BJ (cell line): ENCODE measurements at places on chromosomes 3 and 15.
A peak's percentile ranks its signal among the peaks of the same experiment; 100 is the strongest.

DNA sequence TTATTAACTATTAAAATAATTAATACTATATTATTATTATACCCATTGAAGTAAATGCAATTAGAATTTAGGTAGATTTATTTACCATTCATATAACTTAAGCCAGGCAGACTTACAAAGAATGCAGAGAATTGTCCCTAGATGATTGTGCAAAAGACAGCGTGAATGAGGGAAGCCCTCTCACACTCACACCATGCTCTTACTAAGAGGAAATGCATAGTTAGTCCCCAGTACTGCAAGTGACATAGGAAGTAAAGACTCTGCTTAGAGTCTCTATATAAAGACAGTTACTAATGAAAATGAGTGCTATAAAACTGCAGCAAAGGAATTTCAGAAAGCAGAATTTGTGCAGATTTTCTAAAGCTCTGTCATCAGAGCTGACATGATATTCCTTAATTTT, 270.4 kb downstream of the ZBBX start:
- no peak for DNase-seq

DNA sequence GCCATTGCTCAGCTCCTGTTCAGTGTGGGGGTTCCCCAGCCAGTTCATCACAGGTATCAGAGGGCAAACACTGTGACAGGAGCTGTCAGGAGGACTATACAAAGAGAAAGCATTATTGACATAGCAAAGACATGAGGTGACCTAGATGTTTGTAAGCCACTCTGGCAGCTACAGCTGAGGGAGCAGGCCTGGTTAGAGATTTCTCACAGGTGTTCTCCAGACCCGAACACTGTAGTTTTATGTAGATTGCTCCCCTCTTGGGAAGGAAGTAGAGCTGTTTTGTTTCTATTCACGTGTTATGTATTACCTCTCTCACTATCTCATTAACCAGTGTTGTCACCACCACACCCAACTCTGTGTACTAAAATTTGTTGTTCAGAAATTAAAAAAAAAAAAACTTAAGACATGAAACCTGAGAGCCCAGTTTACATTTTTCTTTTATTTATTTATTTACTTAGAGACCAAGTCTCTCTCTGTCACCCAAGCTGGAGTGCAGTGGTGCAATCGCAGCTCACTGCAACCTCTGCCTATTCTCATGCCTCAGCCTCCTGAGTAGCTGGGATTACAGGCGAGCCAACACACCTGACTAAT, 123.7 kb downstream of the RBPMS2 start:
- no peak for DNase-seq

DNA sequence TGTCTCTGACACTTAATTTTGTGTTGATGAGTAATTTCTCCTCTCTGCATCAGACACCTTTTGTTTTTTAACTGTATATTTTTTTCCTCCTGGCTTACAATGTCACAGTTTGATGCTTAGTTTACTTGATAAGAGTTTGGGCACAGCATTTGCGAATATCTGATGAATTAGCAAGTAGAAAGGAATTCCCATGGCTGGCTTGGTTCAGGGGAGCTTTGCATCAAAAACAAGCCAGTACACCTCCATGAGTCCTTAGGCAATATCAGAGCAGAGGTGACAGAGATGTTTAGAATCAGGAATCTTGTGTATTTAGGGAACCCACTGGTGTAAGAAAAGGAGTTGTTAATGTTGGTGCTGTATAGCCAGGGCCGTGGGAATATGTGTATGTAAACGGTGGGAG, 9.3 kb downstream of the ARHGEF26 start:
- DNase-seq, result no peak

DNA sequence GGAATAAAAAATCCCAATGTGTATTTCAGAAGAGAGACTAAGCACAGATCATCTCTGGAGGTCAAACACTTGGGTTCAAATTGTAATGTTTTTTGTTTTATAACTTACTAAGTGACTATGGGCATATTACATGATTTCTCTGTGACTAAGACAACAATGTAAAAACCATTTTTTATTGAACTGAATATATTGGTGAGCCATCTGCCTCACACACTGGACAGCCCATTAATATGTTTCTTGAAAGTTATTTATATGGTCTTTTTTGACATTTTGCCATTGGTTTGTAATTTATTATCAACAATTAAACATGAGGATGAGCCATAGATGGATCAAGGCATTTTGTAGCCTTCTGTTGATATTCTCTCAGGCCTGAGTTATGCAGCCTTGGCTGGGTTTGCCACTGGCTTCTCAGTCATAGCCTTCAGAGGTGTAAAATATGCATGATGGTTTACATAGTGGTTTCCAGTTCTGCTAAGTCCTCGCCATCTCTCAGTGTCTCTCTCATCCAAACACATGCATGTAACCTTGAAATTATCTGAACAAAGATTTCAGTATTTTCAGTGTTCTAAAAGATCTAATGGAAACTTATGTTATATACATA, 997.2 kb downstream of the DIPK2A start:
- no peak for DNase-seq

DNA sequence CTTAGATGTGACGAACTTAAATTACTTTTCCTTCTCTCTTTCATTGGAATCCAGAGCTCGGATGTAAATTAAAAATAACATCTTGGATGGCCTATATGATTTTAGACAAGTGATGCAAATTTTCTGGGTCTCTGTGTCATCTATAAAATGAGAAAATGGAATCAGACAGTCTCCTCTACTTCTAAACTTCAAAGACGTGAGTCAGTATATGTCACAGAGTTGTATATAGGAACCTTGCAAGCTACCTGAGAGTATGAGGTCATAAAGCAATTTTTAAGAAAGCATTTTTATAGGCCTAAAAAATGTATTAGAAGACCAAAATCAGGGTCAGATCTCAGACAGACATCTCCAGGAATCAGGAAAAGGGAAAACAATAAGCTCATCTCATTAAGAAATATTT, 128.3 kb downstream of the TBL1XR1 start:
- DNase-seq, result no peak

GRCh38 chr3:25513642-25514266, 85.7 kb downstream of the RARB start:
- no peak for DNase-seq

DNA sequence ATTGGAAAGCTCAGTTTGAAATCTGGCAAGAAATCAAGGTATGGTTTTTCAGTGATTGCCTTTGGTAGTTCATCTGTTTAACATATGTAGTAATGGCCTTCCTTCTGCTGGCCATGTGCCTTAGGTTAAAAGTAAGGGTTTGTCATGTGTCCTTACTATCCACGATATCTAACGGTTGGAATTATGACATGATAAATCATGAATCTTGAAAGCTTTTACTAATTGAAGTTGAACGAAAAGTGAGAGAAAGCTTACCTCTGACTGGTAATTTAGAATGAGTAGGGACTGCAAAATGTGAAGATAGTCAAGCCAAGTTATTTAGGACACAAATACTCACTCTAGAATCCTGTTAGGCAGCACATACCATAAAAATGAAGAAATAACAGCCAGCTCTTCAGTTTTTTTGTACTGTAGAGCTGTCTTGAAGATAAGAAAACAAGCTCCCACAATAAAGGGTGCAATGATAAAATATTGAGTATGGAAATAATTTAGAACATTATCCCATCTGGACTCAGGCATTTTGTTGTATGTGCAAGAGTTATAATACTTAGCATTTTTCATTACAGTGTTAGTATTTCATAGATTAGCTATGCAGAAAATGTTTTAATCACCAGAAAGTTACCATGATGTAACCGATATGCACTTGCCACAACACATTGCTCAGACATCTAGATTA, 303.4 kb downstream of the ZNF385D start:
- peak; percentile 90 for DNase-seq

DNA sequence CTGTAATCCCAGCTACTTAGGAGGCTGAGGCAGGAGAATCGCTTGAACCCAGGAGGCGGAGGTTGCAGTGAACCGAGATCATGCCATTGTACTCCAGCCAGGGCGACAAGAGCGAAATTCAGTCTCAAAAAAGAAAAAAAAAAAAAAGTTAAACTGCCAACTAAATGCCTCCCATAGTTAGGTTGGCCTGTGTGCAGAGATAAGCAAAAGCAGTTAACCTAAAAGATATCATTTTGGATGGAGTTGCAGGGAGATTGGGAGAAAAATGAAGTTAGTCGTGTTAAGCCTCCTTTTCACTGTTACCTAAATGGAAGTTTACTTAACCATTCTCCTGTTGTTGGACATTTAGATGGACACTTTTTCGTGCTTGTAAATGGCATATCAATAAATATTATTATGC, 11.4 kb upstream of the FETUB start:
- DNase-seq, result no peak

DNA sequence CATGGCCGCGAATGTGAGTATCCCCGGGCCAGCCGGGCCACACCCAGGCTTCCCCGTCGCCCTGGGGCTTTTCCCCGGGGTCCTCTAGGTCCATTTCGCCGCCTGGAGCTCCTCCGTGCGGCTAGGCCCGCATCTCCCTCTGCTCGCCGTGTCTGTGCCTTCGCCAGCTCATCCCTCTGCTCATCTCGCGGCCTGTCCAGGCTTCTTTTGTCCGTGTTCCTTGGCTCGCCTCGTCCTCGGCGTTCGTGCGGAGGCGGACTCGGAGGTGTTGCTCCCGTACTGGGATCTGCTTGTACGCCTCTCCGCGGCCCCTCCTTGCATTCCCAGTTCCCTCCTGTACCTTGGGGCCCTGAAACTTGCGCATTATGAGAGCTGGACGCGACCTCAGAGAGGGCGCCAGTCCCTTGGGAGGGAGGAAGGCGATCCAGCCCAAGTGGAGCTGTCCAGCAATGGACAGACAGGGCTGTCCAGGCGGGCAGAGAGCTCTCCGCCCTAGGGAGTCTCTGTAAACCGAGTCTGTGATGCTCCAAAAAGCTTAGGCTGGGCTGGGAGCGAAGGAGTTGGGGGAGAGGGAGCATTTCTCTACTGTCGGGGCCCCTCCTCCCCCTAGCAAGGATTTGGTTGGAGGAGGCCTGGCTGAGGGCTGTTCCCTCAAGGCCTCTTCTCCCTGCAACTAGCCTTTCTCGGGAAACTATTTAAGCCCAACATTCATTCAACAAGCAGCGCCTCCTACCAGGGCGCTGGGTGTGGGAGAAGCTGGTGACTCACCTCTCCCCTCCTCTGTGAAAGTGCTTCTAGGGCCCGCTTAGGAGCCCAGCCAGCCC, 553 bp downstream of the TMEM43 start:
- peak; percentile 81 for DNase-seq

DNA sequence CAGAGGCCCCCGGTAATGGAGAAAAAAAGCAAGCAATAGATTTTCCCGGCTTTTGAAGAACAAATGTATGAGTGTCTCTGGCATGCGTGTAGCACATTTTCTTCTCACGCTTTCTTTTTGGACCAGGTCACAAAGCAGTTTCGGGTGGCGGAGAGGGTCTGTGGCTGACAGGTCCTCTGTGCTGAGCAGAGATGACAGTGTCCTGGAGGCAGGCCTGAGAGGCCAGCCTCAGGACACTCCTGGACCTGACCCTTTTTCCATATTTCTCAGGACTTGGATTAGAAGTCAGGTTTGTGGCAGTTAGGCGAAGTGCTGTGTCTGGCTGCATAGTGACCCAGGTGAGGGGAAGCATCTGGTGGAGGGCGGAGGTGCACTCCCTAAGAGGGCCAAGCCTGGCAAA, 52.9 kb downstream of the KLF13 start:
- no peak for DNase-seq

DNA sequence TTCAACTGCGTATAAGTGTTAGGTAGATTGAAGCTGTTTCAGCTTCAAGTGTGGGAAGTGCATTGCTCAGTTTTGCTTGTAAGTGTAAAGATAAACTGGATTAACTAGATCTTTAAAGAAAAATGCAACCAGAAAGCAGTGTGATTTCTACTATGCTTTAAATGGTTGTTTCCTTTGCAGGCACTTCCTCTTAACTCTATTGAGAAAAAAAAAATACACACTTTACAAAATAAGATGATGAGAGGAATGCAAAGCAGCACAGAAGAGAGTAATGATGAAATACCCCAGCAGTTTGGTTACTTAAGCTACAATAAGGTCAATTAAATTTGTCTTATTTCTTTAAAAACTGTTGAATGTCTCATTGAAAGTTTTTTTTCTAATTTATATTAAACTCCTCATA, 40.8 kb downstream of the DPH6 start:
- DNase-seq, result no peak

DNA sequence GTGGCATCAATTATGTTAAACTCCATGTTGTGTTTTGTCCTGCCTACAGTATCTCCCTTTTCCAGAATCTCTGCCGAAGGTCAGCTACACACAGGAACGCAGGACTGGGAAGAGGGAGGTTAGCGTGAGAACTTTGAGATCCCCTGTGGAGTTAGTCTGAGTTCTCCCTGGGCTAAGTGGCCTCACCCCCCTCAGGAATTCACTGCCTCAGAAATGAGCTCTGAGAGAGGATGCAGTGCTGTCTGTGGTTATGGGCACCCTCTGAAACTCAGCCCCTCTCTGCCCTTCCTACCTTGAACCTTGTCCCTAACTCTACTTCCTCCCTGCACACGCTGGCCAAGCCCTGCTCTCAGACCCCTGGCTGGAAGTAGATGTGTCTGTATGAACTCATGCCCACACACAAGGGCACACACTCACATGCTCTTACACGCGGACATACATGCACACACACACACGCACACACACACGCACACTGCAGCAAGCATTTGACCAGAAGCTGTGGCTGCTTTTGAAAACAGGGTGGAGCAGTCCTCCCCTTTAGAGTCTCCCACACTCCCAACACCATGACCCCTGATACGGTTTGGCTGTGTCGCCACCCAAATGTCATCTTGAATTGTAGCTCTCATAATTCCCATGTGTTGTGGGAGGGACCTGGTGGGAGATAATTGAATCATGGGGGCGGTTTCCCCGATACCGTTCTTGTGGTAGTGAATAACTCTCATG, 5.3 kb upstream of the VIPR1 start:
- peak; percentile 30 for DNase-seq

GRCh38 chr15:40149339-40149738, 11.5 kb upstream of the BUB1B start:
- DNase-seq, result no peak

DNA sequence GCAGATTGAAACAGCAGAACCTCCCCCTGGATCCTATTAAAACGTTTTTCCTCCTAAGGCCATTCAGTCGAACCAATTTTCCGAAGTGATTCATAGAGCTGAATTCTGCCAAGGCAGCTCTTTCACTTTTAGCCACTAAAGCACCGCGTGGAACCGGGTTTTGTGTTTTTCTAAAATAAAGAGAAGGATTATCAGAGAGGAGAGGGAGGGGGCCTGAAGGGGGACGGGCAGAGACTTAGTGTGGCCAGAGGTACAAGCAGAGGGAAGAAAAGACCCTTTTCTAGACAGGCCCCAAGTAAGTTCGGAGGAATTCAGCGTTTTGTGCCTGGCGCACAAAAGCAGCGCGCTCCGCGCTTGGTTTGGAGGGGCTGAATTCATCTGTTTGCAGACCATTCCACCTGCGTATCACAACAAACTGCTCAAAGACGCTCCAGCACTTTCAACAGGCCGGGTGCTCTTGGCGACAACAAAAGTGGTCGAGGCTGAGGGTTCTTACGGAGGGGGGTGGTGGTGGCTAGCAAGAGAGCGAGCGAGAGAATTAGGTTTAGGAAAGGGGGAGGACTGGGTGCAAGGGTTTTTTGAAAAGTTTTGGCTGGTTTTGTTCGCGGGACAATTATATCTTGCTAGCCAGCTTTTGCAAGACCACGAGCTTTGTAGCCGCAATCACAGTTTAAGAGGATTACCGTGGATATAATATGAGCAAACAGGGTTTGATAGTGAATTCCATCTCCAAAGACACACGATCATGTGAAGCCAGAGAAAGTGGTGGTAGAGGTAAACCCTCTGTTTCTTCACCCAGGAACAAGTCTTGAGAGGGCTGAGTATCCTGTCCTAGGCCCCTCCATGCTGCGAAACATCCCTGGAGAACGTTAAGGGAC, 1.2 kb upstream of the FEZF2 start:
- DNase-seq, result no peak
